Right ventricle myocardium inferior (tissue), 1 donor: ENCODE measurements at places on chromosomes 16 and 17. TPM values are rescaled to one million over a fixed set of nuclear protein-coding genes. Genes with fewer than 3 reads are reported as not detected.

- no peak for DNase-seq
These were observed 1011.9 kb downstream of the CDH8 start for GRCh38 chr16:61024180-61024900.

GRCh38 chr16:53501216-53501859, 1.7 kb downstream of the AKTIP start:
- no peak for DNase-seq

Gene SOST
- not detected for total RNA-seq

DNA sequence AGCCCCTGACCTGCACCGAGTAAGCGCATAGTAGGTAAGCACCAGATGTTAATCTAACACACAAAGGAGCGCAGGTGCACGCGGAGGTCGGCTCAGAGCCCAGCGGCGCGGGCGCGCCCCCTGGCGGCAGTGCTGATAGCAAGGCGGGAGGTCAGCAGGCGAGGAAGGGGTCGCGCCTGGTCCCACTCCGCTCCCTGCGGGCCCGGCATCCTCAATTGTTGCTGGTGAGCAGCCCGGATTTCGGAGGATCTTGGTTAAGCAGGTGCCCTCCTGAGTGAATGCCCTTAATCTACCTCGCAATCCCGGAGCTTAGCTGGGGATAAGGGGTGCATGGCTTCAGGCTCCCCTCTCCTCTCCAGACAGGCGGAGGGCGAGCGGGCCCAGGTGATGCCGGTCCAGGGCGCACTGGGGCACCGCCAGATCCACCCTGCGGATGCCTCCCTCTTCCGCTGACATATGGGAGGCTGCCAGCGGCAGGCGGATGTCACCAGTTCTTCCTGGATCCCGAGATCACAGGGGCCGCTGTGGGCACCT, 4.0 kb upstream of the WNT3 start:
- peak; percentile 82 for DNase-seq

DNA sequence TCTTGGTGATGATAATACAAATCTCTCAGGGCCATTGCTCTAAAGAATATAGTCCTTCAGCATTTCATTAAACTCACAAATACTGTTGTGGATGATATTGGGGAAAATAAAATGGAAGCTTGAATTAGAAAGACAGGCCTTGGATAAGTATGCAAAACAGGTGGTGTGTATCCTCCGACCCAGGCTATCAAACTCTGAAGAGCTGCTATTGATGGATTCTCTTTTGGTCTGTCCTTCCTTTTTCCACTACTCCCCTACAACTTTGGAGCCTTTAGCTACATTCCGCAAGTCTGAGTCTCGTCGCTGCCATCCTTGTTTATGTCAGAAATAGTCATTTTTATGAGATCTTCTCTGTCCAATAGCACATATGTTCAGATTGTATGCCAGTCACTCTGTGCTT, 351.6 kb downstream of the KCNJ2 start:
- no peak for DNase-seq

Gene OTOP3
- not detected for total RNA-seq

Gene TBX2
- 12.1 TPM for total RNA-seq

Gene CCDC154
- total RNA-seq = 1.7 TPM

DNA sequence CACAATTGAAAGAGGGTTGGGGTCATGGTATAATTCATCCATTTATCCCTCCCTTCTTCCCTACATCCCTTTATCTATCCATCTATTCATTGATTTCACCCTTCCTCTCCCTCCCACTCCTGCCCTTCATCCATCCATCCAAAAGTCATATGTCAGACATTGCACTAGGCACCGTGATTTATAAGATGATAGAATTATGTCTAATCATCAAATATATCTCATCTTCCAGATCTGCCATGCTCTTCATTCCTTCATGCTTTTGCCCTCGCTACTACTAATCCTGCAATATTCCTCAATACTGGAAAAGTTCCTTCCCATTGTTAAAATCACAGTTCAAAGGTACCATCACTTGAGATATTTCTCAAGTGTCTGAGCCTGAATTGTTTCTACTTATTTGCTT, 335.2 kb upstream of the CDH11 start:
- DNase-seq = no peak

Gene TBX21
- 0.27 TPM for total RNA-seq

Gene RHBDL3
- 3.4 TPM for total RNA-seq

DNA sequence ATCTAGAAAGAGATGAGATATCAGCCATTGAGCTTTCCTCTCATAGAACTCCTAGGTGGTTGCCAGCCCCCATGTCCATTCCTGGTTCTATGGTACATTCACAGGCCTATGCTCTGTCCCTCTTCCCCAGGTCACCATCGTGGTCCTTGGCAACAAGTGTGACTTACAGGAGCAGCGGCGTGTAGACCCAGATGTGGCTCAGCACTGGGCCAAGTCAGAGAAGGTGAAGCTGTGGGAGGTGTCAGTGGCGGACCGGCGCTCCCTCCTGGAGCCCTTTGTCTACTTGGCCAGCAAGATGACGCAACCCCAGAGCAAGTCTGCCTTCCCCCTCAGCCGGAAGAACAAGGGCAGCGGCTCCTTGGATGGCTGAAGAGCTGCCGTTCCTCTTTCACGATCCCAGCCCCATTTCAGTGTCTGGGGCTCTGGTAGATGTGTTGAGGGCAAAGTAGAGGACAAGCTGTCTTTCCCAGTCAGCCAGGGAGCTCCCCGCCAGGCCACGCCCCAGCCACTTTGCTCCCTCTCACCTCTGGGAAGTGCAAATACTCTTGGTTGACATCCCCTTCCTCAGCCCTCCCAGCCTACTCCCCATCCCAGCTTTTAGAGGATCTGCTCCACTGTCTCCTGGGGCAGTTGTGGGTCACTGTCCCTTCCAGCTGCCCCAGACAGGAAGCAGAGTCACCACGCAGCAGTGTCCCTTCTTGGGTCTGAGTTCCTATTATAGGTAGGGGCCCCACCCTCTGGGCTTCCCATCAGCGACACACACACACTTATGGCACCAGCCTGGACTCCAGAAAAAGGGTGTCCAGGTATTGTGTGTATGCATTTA, 3.8 kb downstream of the NKIRAS2 start:
- no peak for DNase-seq

GRCh38 chr16:86067936-86068335, 169.0 kb downstream of the IRF8 start:
- no peak for DNase-seq

- no peak for DNase-seq
These were observed 324.5 kb downstream of the SNX29 start for GRCh38 chr16:12300945-12301500.

DNA sequence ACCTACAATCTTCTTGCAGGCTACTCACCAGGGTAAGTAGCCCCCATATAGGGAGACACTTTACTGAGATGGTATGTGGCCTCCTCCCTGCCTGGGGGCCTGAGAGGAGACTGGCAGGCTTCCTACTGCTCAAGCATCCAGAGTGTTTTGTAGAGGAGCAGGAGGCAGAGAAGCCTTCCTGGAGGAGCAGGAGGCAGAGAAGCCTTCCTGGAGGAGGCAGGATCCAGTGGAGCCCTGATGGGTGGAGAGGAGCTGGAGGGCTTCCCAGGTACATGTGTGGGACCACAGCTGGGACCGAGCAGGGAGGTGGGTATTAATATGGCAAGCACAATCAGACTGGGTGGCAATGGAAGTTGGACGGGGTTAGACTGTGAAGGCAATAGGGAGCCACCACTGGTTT, 2.1 kb upstream of the ADGRG5 start:
- DNase-seq = no peak

- no peak for DNase-seq
These were observed 4.4 kb downstream of the CRLF3 start for GRCh38 chr17:30819971-30820705.

Gene MAP2K4
- total RNA-seq = 25.7 TPM

Gene NOG
- total RNA-seq = 0.70 TPM

Gene IL21R
- 0.14 TPM for total RNA-seq

GRCh38 chr17:59391021-59391420, 59.6 kb downstream of the YPEL2 start:
- no peak for DNase-seq

DNA sequence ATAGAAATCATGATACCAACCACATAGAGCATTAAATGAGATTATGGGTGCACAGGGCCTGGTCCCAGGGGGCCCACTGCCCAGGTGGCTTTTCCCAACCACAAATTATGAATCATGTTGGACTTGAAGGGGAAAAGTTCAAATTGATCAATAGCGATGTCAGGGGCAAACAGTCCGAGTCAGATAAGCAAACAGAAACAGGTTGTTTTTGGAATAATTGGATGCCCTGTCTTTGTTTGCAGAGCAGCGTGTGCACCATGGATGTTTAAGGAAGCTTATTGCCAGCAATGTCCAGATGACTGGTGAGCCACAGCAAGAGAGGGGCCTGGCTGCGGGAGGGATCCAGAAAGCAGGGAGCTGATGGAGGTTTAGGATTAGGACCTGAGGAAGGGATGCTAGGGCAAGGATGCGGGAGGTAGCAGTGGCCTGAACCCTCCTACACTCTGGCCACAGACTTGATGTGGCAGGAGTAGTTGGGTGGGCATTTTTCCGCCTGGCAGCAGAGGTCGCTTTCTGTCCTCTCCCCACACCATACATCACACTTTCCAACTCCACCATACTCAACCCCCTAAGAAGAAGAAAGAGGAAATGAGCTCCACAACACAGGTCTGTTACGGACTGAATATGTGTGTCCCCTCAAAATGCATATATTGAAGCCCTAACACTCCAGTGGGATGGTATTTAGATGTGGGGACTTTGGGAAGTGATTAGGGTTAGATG, 266.4 kb upstream of the RPL38 start:
- no peak for DNase-seq

DNA sequence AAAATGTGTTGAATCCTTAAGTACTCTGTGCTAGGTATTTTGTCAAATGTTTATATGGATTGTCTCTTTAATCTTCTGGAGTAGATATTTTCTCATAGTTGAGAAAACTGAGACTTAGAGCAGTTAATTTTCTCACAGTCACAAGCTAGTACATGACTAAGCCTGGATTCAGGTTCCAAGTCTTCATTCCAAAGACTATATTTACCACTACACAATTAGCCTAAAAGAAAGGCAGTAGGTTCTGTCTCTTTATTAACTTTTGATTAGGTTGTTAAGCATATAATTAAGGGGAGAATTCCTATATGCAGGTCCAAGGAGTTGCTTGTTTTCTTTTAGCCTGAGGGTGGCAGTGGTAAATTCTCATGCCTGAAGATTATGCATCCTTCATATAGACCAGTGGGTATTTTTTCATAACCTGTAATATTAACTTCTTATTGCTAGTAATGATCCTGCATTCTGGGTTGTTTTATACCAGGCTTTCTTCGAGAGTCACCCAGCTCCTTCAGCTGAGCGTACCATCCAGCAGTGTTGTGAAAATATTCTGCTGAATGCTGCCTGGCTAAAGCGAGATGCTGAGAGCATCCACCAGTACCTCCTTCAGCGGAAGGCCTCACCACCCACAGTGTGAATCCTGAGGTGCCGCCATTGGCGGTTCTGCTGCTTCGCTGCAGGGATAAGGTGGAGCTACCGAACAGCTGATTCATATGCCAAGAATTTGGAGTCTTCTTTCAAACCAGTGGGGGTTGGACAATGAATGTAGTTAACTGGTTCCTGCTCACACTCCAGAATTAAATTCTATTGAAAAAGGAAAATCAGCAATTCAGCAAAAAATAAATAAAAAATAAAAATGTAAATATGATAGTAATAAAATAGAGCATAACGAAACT, 28.2 kb upstream of the KPNB1 start:
- no peak for DNase-seq

DNA sequence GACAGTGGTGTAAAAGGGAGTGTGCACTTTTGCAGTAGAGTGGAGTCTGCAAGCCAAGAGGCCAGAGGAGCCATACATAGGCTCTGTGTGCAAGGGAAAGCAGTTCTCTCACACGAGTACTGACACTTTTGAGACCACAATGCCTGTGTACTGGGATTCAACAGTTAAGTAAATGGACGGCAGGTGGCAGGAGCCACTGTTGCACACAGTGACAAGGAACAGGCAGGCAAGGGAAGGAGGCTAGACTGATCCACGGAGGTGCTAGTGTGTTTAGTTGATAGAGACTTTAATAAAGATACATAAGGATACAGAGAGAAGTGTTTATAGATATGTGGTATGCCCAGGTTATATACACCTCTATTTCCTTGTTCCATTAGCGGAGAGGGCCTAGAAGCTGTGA, 67.0 kb downstream of the MPRIP start:
- peak; percentile 22 for DNase-seq

DNA sequence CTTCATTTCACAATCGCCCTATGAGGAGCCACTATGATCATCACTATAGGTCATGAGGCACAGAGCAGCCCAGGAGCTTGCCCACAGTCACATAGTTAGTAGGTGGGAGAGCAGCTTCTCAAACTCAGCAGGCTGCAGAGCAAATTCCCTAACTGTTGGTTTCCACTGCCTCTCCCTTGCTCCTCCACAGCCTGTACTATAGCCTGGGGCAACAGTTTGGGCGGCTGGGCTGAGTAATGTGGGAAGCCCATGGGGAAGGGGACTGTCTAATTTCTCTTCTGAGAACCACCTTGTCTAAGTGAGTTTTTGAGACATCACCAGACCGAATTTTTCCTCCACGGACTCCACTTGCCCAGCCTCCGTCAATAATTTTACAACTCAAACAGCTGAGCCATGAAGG, 73.4 kb upstream of the GPR139 start:
- DNase-seq = no peak

Gene ABCA10
- total RNA-seq = 7.1 TPM

DNA sequence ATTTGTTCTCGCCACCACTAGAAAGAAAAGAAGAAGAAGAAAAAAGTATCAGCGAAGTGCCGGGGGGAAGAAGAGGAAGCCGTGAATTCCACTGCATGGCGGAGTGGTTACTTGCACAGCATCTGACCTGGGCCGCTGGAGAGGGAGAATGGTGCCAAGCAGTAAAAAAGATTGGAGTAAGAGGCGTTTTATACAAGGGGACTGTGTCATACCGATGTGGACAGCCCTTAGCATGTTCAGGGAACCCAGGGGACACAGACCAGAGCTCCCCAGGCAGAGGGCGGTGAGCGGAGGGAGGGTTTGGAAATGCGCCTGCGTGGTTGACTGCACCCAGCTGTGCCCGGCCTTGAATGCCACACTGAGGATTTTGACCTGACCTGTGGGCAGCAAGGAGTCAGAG, 52.8 kb downstream of the PLXDC1 start:
- no peak for DNase-seq

DNA sequence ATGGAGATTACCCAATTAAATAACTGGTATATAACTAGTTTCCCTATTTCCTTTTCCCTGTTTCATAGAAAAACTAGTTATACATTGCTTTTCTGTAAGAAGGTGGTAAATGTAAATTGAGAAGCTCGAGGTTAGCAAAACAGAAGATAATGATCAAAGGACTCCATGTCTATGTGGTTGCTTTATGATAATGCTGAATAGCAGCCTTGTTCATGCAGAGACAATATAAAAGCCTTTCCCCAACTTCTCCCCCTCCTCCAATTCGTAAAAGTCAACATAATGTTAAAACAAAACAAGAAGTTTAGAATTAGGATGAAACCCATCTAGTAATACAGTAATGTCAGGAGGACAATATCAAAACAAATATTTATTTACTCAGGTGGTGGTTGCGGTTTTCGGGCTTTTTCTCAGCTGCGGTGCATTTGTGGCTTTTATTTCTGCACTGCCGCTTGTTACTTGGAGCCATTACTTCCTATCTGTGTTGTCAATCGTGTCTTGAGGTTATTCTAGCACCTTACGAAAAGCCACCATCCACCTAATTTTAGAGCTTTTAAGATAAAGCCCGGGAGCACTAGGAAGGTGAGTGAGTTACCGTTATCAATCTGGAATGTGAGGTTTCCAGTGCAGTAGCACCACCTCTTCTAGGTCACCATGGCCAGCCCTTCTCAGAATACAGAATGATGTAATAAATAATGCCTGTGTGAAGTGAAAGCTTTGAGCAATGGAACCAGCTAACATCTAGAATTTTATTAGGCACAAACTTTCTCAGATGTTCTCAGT, 297.5 kb downstream of the CDH13 start:
- no peak for DNase-seq

- DNase-seq = no peak
These were observed 3.3 kb downstream of the C16orf46 start for GRCh38 chr16:81073560-81074330.

- no peak for DNase-seq
These were observed 82.2 kb downstream of the CMC2 start for GRCh38 chr16:80924372-80924978.
